ENCODE measurements at places on chromosomes 7 and 10. TPM values are rescaled to one million over a fixed set of nuclear protein-coding genes. Genes with fewer than 3 reads are reported as not detected.

GRCh38 chr10:111151595-111152307, 74.9 kb downstream of the ADRA2A start:
- DNase-seq, result no peak

CRTAC1 gene
- total RNA-seq, result not detected

ANK3 gene
- 25.2 TPM for total RNA-seq

DNA sequence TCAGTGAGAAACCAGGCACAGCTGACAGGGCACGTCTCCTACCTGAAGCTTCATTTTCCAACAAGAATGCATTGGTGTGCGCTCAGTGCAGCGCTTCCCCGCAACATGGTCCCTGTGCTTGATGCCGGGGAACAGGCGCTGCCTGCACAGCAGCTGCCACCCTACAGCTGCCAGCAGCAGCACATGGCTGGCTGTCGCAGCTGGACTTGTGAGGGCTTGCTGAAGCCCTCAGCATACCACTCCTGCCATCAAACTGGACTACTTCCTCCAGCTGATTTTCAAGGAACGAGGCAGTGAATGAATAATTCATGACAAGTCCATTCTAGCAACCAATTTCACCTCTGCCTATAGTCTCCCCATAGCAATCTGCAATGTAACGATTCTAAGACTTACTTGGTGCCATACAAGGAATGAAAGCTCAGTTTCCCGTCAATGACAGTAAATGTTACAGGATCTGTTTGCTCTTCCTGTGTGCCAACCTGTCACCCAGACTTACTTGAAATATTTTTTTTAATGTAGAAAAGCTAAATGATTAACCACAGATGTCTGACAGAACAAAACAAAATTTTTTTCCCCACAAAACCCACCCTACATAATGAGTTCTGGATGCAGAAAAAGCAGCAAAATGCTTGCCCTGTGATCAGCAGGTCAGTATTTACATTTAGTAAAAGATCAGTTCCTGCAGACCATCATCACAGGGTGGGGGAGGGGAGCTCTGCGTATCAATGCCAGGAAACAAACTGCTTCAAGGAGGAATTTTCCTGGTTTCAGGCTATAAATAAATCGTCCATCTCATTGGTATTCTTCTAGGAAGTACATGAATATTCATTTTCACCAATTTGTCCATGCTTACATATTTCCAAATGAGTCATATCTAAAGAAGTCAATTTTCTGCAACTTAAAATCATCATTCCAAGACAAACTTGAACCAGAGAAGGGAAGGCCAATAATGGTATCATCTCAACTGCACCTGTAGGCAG, 140.6 kb downstream of the ALOX5 start:
- DNase-seq, result no peak

SLC39A12 gene
- not detected for total RNA-seq

GIMAP8 gene
- 7.7 TPM for total RNA-seq

DNA sequence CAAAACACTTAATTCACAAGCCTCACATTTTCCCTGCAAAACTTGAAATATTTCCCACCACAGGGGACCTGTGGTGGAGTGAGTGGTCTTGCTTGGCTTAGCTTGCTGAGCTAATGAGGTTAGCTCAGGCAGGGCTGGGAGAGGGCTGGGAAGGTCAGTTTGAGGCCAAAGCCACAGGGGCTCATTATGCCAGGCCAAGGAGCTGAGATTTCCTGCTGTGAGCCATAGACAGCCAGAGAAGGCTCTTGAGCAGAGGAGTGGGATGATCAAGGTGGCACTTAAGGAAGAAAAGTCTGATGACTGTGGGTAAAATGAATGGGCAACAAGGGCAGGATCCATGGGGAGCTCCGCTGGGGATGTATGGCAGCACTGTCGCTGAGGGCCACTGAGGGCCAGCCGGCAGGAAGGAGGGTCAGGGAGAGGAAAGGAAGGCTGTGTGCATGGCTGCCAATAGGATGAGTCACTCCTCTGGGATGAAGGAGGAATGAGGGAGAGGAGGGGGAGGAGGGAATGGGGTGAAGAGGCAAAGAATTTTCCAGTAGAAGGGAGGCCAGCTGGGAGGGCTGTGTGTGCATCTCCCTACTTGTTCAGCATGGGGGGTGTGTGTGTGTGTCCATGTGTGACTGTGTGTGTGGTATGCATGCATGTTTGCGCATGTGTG, 18.7 kb upstream of the ZNF488 start:
- DNase-seq, result no peak

GRCh38 chr10:55311848-55312635, 511.0 kb upstream of the PCDH15 start:
- DNase-seq, result no peak

GRCh38 chr10:124721330-124722045, 22.7 kb downstream of the FAM53B start:
- DNase-seq, result peak; percentile 51
